KG1 (cell line): ENCODE measurements at places on chromosomes 7 and 10.

DNA sequence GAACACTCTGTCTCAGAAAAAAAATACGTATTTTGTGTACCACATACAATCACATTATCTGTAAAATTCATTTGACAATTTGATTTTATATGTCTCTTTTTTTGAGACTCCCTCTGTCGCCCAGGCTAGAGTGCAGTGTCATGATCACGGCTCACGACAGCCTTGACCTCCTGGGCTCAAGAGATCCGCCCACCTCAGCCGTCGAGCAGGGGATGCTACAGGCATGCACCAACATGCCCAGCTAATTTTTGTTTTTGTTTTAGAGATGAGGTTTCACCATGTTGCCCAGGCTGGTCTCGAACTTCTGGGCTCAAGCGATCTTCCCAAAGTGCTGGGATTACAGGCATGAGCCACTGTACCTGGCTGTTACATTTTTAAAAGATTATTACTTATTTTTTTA is 11.6 kb upstream of the BAZ1B start:
- DNase-seq: no peak

- no peak for DNase-seq
These were observed 98.2 kb downstream of the HDAC9 start for GRCh38 chr7:18593602-18594279.

GRCh38 chr7:45203936-45204445 is 46.4 kb downstream of the RAMP3 start:
- DNase-seq: no peak

- DNase-seq: no peak
These were observed 458.1 kb downstream of the HTR7 start for GRCh38 chr10:90399782-90400181.

- DNase-seq: no peak
These were observed 151.4 kb downstream of the CDH23 start for GRCh38 chr10:71547876-71548846.

- no peak for DNase-seq
These were observed 1.5 kb upstream of the FRAT2 start for GRCh38 chr10:97336006-97336405.

GRCh38 chr7:45663167-45663921 is 89.2 kb downstream of the ADCY1 start:
- DNase-seq: no peak

DNA sequence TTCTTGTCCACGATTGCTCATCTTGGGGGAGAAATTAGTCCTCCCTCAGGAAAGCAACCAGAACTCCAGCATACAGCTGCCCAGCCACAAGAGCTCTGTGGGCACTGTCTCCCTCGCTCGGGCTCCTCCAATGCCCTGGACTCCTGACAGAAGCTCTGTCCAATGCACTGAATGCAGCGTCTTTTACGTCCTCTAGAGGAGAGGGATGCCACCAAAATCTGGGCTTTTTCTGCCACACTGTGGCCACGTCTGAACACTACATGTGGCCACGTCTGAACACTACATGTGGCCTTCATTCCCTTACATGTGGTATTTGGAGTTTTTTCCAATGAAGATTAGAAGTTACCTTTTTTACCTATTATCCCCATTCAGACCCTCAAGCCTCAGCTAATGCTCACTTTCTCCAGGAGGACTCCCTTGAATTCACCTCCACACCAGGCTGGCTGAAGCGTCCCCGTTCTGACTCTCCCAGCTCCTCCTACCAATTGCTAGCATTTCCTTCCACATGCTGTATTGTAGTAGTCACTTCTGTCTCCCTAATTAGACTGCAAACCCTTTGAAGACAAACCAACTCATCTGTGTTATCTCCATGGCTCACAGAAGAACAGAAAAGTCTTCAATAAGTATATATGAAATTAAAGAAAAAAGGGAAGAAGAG is 134.3 kb upstream of the PDE1C start:
- peak; percentile 42 for DNase-seq

DNA sequence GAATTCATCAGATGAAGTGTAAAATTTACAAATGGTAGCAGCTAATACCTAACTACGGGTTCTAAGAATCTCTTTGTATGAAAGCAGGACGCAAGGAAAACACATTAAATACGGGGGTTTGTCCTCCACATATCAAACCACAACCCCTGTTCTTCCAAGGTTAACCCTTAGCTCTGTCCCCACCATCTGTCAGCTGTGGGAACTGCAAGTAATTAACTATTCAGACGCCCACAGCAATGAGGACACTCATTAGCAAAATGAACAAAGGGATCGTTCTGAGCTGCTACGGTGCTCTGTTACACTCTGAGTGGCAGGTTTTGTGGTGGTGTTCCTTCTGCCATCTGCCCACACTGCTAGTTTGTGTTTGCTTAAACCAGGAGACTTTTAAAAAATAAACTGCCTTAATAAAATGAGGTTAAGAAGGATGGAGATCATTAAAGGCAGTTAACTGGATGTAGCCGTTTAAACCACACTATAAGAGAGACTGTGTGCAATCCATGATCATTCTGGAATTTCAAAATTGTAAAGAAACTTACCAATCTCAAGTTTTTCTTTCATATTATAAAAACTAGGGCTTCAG is 51.4 kb downstream of the C10orf67 start:
- no peak for DNase-seq

- no peak for DNase-seq
These were observed 198.6 kb upstream of the BMPER start for GRCh38 chr7:33706771-33707200.

DNA sequence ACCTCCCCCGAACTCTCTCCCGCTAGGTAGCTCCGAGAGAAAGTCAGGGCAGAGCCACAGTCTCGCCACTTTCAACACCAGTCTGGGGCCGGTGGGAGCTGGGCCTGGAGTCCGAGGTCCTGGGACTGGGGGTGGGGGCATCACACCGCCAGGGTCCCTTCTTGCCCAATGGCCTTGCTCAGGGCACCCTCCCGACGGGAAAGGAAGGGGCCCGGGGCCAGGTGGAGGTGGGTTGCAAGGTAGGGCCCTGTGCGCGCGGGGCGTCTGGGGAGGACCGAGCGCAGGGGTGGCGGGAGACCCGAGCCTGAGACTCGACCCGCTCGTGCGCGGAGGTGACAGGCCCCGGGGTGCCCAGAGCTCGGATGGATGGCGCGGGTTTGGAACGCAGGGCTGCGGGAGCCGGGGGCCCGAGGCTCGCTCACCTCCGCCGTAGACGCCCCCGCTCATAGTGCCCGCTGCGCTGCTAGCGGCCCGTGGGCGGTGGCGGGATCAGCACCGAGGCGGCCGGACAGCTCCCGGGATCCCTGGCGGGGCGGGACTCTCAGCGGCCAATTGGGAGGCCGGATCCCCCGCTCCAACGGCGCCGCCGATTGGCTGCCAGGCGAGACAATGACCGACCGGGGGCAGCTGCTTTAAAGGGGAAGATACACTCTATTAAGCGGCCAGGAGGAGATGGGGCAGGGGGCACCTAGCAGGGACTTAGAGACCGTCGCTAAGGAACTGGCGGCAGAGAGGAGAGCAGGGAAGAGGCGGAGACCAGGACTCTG is at the start of gene ACTL6B:
ACTL6B (minus strand) TSS at position 541 of the 767 bp plus-strand sequence; CDS start at position 447, 94 bp downstream.
- DNase-seq: no peak

GRCh38 chr7:117605712-117606111 is 125.9 kb downstream of the CFTR start:
- DNase-seq: no peak

- DNase-seq: no peak
These were observed 349.0 kb downstream of the SORCS1 start for GRCh38 chr10:106815427-106816043.

DNA sequence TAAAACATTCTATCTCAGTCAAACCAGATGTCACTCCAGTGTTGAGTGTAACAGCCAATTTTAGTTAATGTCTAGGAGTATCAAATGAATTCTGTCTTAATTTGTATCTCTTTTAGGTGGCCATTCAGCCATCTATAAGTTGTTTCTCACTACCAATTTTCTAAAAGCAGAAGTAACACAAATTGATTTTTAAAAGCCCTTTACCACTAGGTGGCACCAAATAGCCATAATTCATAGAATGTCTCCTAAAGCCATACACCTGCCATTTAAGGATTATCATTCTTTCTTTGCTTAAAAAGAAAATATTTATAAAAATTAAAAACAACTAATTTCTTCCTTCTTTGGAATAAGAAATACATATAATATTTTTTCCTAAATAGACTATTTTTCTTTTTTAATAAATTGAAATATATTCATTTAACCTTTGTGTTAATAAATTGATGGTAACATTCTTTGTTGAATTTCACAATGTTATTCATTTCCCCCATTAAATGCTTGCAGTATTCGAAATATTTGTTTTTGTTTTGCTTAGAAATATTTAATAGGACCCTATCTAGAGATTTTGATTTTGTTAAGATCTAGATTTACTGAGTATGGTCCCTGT is 107.8 kb upstream of the PPP1R3A start:
- DNase-seq: peak; percentile 30

DNA sequence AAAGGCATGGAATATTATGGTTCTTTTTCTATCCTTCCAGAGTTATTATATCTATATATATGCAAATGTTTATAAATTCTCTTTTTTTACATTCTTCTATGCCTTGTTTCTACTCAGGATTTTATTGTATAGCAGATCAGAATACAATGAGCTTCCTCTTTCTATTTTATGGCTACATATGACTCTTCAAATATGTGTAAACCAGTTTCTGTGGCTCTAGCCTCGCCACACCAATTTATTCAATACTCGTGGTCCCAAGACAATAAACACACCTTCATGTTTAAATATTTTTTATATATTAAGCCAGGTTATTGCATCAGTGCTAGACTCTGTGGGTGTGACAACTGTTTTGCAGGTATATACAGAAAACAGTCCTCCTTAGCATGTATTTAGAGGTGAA is 237.5 kb upstream of the MKLN1 start:
- DNase-seq: no peak

GRCh38 chr7:91713669-91714068 is 166.8 kb downstream of the MTERF1 start:
- DNase-seq: no peak

DNA sequence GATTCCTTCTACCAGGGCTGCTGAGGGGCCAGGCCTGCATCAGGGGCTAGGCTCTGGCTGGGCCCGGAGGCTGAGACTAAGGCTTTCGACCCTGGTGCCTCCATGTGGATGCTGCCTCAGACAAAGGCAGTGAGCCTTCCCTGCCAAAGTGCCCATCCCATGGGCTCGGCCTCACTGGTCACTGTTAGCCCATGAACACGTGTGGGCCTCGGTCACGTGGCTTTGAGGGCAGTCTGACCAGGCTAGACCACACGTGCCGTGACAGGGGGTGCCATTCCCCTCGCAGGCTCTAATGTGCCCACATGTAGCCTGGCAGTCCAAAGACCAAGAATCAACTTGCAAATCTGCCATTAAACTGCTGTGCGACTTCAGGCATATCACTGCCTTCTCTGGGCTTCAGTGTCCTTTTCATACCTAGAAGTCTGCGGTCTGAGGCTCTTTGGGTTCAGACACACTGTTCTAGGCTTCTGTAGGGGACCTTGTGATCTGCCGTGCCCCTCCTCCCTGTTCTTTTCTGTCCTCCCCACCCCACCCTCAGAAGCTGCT is 17.6 kb upstream of the SLC29A3 start:
- no peak for DNase-seq

- DNase-seq: no peak
These were observed 37.0 kb downstream of the FAM20C start for GRCh38 chr7:229184-229964.

DNA sequence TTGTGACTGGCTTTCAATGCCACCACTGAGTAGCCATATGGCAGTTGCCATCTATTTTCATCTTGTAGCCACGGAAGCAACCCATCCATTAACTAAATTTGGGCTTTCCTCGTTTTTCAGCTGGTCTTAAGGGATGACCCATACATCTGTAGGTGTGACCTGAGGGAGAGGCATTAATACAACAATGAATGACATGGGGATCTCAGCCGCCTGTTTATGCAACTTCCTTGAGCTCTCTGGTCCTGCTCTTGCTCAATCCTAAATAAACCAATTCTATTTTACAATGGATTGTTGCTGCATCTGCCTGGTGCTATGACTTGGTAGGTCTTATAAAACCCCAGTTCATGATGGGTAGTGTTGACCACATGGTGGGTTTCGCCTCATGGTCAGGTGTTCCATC is 21.9 kb upstream of the ADAM22 start:
- DNase-seq: no peak

- DNase-seq: no peak
These were observed 625 bp downstream of the GIMAP2 start for GRCh38 chr7:150686030-150686631.

DNA sequence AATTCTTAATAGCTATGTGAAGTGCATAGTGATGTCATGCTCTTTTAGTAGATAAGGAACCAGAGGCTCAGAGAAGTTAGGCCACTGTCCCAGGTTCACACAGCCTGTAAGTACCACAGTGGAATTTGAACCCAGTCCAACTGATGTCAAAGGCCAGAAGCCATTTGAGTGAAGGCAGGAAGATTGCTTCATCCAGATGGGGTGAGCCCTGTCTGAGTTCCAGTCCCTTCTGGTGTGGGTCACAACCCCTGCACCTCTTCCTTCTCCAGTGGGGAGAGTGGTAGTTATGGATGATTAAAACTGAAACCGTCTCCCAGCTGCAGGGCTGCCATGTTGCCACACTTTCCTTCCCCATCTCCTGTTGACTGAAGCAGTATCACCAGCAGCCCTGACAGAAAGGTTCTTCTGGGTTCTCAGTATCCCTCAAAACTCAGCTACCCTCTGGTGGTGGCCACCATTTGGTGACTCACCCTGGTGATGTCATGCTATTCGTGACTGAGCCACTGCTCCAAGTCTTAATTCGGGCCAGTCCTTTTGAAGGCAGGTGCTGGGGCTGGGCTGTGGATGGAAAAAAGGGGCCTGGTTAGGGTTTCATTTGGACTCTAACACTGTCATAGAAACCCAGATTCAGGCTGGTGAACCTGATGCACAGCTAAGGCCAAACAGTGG is 1.5 kb upstream of the C10orf95 start:
- no peak for DNase-seq

GRCh38 chr10:71213127-71213621 is 804 bp downstream of the UNC5B start:
- DNase-seq: no peak

DNA sequence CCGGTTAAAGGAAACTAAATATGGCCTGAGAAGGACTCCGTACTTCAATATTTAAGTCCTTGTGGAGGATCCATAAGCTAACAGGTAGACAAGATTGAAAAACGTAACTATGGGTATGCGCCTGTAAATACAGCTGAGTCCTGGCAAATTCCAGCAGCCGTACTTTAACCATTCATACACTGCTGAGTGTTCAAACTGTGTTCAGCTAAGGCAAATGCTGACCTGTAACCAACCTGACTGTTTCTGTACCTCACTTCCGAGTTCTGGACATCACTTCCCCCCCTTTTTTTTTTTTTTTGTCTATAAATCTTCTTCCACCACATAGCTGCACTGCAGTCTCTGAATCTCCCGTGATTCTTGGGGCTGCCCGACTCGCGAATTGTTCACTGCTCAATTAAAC is 69.1 kb downstream of the SRPK2 start:
- DNase-seq: no peak

DNA sequence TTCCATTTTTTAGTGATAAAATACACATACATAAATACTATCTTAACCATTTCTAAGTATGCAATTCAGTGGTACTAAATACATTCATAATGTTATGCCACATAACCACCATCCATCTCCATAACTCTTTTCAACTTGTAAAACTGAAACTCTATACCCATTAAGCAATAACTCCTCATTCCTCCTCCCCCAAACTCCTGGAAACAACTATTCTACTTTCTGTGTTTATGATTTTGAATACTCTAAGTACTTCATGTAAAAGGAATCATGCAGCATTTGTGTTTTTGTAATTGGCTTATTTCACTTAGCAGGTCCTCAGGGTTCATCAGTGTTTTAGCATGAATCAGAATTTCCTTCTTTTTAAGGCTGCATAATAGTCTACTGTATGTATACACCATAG is 131.8 kb downstream of the TES start:
- DNase-seq: no peak
